NCI-H774 (cell line): ENCODE measurements at places on chromosomes 1 and 21.

- DNase-seq, result no peak
Measured at GRCh38 chr1:30418061-30418938, 305.1 kb downstream of the MATN1 start.

DNA sequence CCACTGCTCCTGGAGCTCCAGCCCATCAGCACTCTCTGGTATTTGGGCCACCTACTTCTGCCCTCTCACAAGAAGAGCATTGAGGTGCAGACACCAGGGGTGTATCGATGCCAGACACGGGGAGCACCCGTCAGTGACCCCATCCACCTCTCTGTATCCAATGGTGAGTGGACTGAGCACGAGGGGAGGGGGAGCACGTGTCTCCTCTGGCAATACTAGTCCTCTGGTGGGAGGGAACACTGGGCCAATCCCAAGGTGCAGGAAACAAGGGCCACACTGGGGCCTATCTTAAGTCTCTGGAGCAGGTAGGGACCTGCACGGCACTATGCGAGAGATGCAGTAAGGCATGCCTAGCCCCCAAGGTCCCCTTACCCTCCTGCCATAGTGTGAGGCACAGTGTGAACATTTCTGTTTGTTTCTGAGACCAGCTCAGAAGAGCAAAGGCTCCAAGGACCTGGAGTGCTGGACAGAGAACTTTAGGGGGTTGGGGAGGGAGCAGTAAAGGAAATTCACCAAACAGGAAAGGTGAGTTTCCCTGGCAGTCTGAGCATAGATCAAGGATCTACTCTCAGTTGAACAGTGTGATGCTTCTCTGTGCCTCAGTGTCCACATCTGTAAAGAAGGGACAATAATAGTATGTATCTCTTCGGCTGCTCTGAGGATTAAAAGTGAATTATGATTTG is 2.3 kb downstream of the FCRLB start:
- no peak for DNase-seq

GRCh38 chr1:30754684-30755171 is 2.8 kb downstream of the LAPTM5 start:
- no peak for DNase-seq

DNA sequence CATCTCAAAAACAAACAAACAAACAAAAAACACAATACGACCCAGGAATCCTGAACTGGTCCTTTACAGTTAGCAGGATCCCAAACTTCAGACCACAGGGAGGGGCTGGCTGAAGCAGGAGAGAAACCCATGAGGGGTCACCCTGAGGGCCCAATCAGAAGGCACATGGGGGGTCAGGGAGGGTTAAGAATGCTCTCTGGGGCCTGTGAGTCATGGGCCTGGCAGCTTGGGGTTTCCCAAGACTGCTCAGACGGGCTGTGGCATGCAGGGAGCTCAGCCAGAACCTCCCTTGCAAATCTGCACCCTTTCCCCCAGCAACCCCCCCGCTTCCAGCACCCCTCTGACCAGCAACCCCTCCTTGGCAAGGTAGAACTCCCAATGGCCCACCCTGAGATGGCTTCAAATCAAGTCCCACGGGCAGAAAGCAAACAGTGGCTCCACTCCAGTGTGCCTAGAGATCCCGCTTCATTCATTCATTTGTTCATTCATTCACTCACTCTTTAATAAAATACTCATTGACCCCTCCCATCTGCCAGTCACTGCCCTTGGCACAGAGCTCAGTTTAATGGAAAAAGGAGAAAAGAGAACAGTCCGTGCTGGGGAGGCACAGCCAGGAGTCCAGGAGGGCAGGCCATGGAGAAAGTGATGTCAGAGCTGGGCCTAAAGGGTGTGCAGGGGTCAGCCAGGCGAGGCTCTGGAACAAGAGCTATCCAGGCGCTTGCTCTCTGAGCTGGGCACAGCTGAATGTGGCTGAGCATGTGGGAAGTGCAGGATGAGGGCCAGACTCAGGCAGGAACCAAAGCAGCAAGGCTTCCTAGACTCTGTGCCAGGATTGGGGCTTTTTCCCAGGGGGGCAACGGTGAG is 8.2 kb downstream of the UQCRHL start:
- no peak for DNase-seq

DNA sequence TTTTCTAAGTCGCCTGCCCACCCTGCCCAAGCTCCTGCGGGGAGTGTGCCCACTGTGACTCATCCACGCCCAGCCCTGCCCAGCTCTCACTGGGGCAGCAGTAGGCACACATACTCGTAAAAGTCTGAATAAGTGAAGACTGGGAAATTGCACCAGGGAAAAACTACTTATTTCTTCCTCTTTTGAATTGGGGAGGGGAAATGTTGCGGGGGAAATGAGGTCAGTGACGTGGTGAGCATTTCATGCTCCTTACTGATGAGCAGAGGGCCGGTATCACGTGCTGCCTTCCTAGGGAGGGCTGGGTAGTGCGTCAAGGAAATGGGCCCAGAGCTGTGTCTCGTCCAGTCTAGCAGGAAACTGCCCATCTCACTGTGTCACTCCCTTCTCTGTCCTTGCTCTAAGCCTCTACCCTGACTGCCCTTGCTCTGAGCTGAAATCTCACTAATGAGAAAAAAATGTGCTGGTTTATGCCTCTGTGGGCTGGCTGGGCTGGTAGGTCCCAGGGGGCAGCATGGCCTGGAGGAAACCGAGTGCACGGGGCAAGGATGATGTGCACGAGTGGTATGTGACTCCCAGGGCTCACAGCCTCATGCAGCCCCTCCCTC is 13.5 kb upstream of the TNFRSF1B start:
- no peak for DNase-seq

GRCh38 chr1:195594773-195595172 is 1013.5 kb downstream of the KCNT2 start:
- DNase-seq, result no peak

GRCh38 chr21:45412909-45413611 is 8.1 kb downstream of the COL18A1 start:
- no peak for DNase-seq

DNA sequence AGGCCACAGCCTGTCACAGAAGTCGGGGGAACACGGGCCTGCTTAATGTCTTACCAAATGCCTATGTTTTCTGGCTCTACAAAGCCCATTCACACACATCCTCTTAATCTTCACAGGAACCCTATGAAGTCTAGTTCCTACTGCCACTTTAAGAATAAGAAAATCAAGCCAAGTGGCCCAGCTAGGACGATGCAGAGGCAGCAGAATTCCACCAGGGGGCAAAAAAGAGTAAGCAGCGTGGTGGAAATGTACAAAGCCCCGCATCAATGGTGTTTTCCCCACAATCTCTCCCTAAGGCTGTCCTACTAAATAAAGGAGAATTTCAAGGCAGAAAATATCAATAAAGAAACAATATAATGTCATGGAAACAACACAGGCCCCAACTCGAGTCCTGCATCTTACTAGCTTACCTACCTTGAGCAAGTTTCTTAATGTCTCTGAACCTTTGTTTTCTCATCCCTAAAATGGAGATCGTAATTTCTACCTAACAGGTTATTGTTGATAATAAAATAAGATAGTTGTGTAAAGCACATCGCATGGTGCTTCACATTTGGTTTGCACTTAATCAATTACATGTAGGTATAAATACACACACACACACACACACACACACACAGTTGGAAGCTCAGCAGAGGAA is 21.4 kb downstream of the SEC16B start:
- peak; percentile 54 for DNase-seq

- no peak for DNase-seq
Measured at GRCh38 chr1:7784492-7785071, 491 bp downstream of the PER3 start.

DNA sequence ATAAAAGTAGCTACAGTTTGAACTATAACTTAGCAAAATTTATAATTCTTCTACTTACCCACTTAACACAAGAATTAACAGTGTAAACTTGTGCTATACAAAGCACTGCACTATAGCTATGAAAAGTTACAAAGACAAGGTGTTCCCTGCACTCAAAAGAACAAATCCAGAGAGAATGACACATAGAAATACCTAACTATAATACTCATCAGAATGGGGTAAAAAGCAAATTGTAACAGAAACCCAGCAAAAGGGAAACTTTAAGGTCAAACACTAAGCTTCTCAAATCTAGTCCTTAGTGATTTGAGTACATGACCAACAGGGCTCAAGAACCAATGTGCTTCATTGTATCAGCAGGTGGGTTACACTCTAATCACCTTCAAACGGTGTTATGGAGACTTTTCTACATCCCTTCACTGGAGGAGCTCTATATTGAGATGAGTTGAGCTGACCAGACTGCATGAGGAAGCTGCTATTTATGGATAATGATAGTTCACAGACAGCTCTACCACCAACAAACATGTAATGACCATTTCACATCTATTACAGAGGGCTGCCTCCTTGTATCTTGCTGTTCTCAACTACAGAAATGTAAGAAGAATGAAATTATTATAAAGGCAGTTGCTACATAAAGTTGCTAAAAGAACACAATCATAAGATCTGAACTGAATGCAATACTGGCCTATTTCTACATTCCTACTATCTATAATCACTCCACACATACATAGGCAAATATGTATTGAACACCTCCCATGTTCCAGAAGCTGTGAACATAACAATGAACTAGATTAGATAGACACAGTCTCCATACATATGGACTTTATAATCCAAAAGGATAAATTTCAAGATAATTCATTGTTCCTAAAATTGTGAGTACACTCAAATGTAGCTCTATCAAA is 47.6 kb downstream of the PIK3R3 start:
- DNase-seq, result no peak

GRCh38 chr1:53621144-53621543 is 117.8 kb downstream of the GLIS1 start:
- no peak for DNase-seq

- no peak for DNase-seq
Measured at GRCh38 chr1:36458910-36459309, 5.3 kb downstream of the MRPS15 start.

DNA sequence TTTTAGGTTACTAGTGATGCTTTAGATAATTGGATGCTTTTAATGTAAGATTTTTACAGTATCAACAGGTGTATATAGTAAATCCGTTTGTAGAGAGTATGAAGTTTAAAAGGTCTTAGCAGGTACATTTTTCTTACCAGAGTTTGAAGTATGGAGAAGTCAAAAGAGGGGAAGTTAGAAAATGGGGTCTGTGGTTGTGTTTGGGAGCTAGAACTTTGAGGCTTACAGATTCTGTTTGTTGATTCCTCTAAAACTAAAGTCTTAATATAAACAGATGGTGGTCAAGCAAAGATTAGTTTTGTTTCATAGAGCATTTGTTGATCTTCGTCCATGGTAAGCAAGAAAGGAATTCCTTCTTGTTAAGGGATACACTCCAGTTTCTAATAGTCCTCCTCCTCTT is 35.8 kb downstream of the CDC42 start:
- no peak for DNase-seq

DNA sequence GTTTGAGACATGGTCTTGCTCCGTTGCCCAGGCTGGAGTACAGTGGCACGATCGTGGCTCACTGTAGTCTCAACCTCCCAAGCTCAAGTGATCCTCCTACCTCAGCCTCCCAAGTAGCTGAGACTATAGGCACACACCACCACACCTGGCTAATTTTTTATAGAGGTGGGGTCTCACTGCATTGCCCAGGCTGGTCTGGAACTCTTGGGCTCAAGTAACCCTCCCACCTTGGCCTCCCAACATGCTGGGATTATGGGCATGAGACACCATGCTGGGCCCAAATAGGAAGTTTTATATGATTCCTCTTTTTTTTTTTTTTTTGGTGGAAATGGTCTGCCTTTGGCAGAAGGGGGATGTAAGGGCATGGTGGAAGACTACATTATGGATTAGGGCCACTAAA is 6.1 kb upstream of the FNDC7 start:
- no peak for DNase-seq

GRCh38 chr1:154256686-154257085 is 15.7 kb upstream of the HAX1 start:
- DNase-seq, result no peak

GRCh38 chr1:2789986-2790581 is 11.4 kb downstream of the TTC34 start:
- no peak for DNase-seq

DNA sequence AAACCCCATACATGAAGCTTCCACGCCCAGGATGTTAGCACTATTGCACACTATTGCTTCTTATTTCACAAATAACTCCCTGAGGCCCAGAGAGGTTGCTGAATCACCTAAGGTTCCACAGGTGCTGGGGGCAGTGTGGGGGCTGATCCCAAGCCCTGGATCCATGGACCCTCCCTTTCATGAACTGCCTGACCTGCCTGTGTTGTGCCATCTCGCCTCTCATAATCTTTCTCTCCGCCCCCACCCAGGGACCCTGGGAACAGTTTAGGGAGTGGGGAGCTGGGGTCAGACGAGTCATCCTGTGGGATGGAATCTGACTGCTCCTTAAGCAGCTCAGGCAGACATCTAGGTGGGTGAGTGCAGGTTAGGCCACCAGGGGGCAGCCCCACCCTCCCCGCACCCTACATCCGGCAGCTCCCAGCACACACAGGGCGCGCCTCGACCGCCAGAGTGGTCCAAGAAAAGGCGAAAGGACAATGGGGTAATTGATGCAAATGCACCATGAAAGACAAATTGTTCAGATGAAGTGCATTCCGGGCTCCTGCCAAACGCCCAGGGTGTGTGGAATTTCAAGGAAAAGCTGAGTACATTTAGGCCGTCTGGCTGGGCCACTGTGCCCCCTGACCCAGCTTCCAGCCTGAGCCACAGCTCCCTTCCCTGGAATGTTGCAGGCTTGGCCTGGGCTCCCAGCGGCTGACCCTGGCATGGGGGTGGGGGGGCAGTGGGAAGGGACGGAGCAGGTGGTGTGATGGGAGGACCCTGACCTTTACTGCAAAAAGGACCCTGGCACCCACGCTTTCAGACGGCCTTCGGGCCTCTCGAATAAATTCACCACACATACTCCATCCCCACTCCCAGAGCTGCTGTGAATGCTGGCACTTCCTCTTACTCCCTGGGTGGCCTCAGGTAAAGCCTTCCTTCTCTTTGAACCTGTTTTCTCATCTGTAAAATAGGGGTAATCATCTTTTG is 20.8 kb downstream of the PHLDA3 start:
- DNase-seq, result peak; percentile 55

- no peak for DNase-seq
Measured at GRCh38 chr1:205458777-205459566, 3.1 kb upstream of the BLACAT1 start.

GRCh38 chr1:79613046-79613445 is 606.5 kb upstream of the ADGRL4 start:
- no peak for DNase-seq

DNA sequence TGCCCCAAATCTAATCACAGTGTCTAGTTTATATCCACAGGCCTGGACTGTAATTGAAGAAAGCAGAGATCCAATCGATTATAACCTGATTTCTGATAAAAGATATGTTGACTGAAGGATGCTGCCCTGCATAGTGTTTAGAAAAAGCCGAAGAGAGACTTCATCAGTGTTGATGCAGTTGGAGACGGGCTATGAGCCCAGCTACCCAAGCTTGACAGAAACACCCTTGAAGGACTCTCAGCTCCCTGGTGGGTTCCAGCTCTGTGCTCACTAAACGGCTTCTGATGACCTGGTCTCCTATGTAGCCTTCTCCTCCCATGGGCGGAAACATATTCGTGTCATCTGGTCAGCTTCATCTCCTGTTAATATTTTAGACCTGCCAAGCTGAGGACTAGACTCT is 10.2 kb downstream of the FAM89A start:
- no peak for DNase-seq
